ENCODE measurements at places on chromosomes 12 and 14. TPM values are rescaled to one million over a fixed set of nuclear protein-coding genes. Genes with fewer than 3 reads are reported as not detected.

DNA sequence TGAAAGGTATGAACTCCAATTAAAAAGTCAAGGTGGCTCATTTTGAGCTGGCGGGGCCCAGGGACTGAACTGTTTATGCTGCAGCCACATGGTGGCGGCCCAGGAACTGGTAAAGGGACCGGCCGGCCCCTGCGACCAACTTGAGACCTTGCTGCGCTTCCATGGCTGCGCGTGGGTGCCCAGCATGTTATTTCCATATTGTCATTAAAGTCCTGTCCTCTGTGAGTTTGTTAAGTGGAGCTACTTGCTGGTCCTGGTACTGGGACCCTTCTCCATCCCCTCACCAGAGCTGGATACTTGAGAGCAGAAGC lies 62.3 kb downstream of the BEGAIN start:
- no peak overlapping the region for H3K27ac ChIP-seq
- H3K27me3 ChIP-seq: no peaks in the 10 kb centered on the region
- H3K36me3 ChIP-seq: no peaks in the 10 kb centered on the region
- no peak overlapping the region for H3K4me3 ChIP-seq
- peak; percentile 20 for DNase-seq
- no peaks in the 10 kb centered on the region for H3K4me1 ChIP-seq

- DNase-seq: no peak
- peak overlapping the region; percentile 89 for H3K27ac ChIP-seq
- no peaks in the 10 kb centered on the region for H3K27me3 ChIP-seq
- no peaks in the 10 kb centered on the region for H3K36me3 ChIP-seq
- peak overlapping the region; percentile 86 for H3K4me3 ChIP-seq
- peaks cover 15% of the 10 kb centered on the region for H3K4me1 ChIP-seq
Observed at GRCh38 chr12:64611341-64612284, 1.3 kb downstream of the RASSF3 start.

GRCh38 chr12:2772370-2772769 lies 22.4 kb upstream of the FKBP4 start:
- H3K4me3 ChIP-seq: no peak overlapping the region
- H3K27me3 ChIP-seq: peaks cover 78% of the 10 kb centered on the region
- no peaks in the 10 kb centered on the region for H3K4me1 ChIP-seq

DNA sequence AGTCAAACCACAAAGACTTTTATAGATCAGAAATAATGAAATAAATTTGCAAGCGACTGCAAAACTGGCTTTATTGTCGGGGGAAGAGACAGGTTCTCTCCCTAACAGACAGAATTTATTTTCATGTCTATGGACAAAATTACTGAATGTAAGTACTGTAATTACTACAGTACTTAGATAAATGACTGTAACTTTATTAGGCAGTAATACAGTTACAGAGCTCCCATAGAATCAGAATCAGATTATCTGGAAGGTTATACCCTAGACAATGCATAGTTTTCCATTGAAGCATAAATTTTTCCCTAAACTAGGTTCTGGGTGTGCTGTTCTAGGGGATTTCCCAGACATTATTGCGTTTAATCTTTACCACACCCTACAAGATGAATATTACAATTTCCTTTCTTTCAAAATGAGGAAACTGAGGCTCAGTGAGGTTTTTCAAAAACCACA lies 114.2 kb downstream of the C12orf75 start:
- H3K4me3 ChIP-seq: no peak overlapping the region
- H3K4me1 ChIP-seq: peaks cover 19% of the 10 kb centered on the region
- no peaks in the 10 kb centered on the region for H3K27me3 ChIP-seq

GRCh38 chr12:49794811-49795653 lies 33.2 kb downstream of the NCKAP5L start:
- H3K27ac ChIP-seq: no peak overlapping the region
- peaks cover 2% of the 10 kb centered on the region for H3K36me3 ChIP-seq
- H3K27me3 ChIP-seq: no peaks in the 10 kb centered on the region
- no peak for DNase-seq
- H3K4me1 ChIP-seq: peaks cover 3% of the 10 kb centered on the region

- H3K4me1 ChIP-seq: peaks cover 15% of the 10 kb centered on the region
- H3K27ac ChIP-seq: peak overlapping the region; percentile 26
- H3K27me3 ChIP-seq: no peaks in the 10 kb centered on the region
- DNase-seq: no peak
- H3K4me3 ChIP-seq: no peak overlapping the region
Observed at GRCh38 chr12:32285489-32285888, 113.9 kb upstream of the FGD4 start.

- H3K27me3 ChIP-seq: no peaks in the 10 kb centered on the region
- no peak overlapping the region for H3K4me3 ChIP-seq
- H3K36me3 ChIP-seq: peaks cover 24% of the 10 kb centered on the region
Observed at GRCh38 chr14:63901434-63902085, 48.8 kb downstream of the SYNE2 start.

DNA sequence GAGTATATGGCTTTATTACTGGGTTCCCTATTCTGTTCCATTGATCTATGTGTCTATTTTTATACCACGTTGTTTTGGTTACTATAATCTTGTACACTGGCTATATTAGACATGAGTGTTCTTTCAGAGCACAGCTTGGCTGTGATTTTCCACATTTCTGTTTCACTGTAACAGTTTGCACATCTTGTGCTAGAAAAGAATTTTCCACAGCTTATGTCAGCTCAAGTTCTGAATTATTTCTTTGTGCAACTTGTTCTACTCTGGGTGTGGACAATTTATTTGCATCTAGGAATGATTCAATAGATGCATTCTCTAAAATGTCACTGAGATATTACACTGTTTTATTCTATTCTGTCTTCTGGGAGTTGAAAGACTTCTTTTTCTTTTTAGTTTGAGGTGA lies 28.4 kb upstream of the OR5AU1 start:
- no peak for DNase-seq
- H3K27me3 ChIP-seq: no peaks in the 10 kb centered on the region
- no peaks in the 10 kb centered on the region for H3K4me1 ChIP-seq
- H3K4me3 ChIP-seq: no peak overlapping the region
- H3K36me3 ChIP-seq: no peaks in the 10 kb centered on the region
- no peak overlapping the region for H3K27ac ChIP-seq

DNA sequence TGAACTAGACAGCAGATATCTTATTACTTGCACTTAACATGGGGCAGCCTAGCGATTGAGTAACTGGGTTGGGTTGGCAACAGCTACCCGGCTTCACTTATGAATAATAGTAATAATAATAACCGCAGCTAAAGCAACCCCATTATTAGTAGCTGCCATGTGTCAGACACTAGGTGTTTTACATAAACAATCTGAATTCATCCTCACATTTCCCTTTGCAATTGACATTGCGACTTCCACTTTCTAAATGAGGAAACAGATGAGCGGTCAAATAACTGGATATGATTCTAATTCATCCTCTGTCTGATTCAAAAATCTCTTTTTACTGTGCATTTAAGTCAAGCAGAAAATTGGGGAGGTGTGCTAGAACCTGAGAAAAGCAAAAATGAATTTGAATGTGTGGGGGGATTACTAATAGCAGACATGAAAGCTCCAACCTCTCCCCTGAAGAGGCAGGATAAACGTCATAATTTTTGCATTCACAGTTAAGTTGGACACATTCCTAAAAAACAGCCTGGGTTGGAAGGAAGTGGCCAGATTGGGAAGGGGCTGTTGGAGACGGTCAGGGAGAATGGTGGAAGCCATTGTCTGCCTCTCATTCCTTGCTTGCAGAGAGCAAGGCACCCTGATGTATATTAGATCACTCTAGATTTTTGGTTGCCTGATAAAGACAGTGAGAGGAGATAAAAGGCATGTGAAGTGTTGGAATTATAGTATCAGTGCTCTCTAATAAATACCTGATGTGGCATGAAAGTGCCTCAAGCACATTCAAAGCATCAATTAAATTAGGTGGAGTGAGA lies 13.1 kb downstream of the EMP1 start:
- no peak for DNase-seq
- no peaks in the 10 kb centered on the region for H3K36me3 ChIP-seq
- H3K4me1 ChIP-seq: peaks cover 7% of the 10 kb centered on the region
- H3K27me3 ChIP-seq: peaks cover 62% of the 10 kb centered on the region
- H3K4me3 ChIP-seq: no peak overlapping the region

GRCh38 chr14:99190696-99191394 lies 81.2 kb downstream of the BCL11B start:
- H3K27ac ChIP-seq: no peak overlapping the region
- peaks cover 46% of the 10 kb centered on the region for H3K27me3 ChIP-seq
- peaks cover 20% of the 10 kb centered on the region for H3K4me1 ChIP-seq
- H3K36me3 ChIP-seq: peaks cover 1% of the 10 kb centered on the region

- H3K27me3 ChIP-seq: no peaks in the 10 kb centered on the region
- H3K4me1 ChIP-seq: no peaks in the 10 kb centered on the region
- DNase-seq: no peak
- H3K27ac ChIP-seq: no peak overlapping the region
Observed at GRCh38 chr12:44294649-44295048, 458.8 kb downstream of the TMEM117 start.

DNA sequence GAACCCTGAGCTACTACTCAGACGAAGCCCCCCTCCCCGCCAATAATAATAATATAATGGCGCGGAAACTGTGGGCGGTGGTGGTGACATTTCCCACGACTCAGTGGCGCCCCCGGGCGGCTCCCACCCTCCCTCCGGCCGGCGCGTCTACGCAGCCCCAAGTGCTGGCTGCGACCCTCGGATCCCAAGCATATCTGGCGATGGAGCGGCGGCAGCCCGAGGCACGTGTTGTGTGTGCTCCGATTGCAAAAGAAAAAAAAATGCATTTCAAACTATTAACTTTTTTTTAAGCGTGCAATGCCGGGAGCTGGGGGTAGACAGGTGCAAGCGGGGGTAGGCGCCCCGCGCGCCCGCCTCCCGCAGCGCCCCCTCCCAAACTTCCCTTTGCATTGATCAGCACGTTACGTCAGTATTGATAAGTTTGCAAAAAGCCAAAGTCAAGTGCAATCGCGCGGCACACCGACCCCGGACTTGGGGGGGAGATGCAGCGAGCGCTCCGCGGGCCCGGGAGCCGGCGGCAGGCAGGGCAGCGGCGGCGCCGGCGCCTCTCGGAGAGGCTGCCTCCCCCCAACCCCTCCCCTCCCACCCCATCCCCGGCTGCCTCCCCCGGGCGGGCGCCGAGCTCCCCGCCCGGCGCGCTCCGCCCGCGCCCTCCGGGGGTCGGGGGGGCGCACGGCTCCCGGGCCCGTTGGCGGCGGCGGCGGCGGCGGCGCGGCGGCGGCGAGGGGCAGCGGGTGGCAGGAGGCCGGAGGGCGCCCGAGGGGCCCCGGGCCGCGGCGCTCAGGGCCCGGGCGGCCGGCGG lies 113.1 kb upstream of the MYL2 start:
- no peaks in the 10 kb centered on the region for H3K36me3 ChIP-seq
- DNase-seq: peak; percentile 39
- H3K4me3 ChIP-seq: peak overlapping the region; percentile 77
- no peaks in the 10 kb centered on the region for H3K27me3 ChIP-seq
- H3K4me1 ChIP-seq: peaks cover 53% of the 10 kb centered on the region

GRCh38 chr12:40775661-40776060 lies 83.4 kb downstream of the CNTN1 start:
- H3K27ac ChIP-seq: no peak overlapping the region
- H3K27me3 ChIP-seq: no peaks in the 10 kb centered on the region
- no peak for DNase-seq
- no peaks in the 10 kb centered on the region for H3K36me3 ChIP-seq

DNA sequence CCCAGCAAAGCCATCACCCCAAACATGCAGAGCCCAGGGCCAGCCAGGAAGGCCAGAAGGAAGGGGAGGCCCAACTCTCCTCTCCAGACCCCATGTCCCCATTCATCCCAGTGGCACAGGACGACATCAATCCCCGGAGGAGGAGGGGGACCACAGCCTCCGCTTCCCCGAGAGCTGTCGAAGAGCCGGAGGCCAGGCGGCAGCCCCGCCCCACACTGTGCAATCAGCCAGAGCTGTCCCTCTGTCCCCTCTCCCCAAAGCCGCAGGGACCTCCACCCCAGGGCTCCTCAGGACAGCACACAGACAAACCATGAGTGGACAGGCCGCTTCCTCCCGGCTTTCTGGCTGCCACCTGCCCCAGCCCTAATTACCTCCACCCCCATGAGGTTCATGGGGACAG lies 16.8 kb downstream of the RAB35 start:
- no peaks in the 10 kb centered on the region for H3K27me3 ChIP-seq
- peaks cover 2% of the 10 kb centered on the region for H3K36me3 ChIP-seq

GRCh38 chr14:26729851-26730250 lies 132.0 kb upstream of the NOVA1 start:
- no peaks in the 10 kb centered on the region for H3K27me3 ChIP-seq
- no peak overlapping the region for H3K27ac ChIP-seq
- no peak for DNase-seq
- no peaks in the 10 kb centered on the region for H3K4me1 ChIP-seq
- H3K36me3 ChIP-seq: no peaks in the 10 kb centered on the region

DNA sequence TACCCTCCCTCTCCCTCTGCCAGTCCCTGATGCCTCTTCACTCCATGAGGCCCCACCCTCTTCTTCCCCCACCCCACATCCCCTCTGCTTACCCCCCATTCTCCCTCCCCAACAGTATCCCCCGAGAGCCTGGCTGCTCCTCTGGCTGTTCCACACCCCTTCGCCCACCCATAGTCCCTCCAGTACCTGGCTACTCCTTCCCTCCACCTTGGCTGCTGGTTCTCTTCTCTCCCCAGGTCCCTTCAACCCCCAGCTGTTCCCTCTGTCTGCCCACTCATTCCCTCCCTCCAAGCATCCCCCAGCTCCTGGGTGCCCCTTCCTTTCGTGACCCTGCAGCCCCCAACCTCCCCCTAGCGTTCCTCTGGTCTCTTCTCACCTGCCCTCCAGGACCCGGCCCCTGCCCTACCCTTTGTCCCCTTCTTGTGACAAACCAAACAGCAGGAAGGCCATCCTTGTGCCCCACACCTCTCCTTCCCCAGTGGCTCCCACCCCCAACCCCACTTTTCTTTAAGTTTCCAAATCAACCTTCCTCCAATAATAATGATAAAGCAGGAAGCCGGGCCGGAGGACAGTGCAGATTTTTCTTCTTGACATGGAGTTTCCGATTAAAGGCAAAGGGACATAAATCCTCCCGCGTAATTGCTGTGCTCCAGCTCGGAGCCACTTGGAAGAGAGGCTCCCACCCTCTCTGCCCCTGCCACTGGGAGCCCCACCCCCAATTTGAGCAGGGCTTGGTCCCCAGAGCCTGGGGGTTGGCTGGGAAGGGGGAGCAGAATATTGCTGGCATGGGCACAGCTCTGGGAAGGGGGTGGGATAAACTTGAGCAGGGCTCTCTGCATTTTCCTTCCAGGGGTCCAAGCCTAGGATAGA lies 40.0 kb downstream of the SMUG1 start:
- H3K27me3 ChIP-seq: peaks cover 12% of the 10 kb centered on the region
- peaks cover 10% of the 10 kb centered on the region for H3K4me1 ChIP-seq
- H3K4me3 ChIP-seq: no peak overlapping the region
- DNase-seq: no peak
- no peak overlapping the region for H3K27ac ChIP-seq
- H3K36me3 ChIP-seq: peaks cover 7% of the 10 kb centered on the region

Gene RPS6KL1
- 3.5 TPM for total RNA-seq

Gene DIO2
- total RNA-seq: 0.75 TPM

Gene HHIPL1
- 0.65 TPM for total RNA-seq

Gene HOXC11
- not detected for total RNA-seq

Gene ADAMTS20
- 0.33 TPM for total RNA-seq

Gene FOXG1
- total RNA-seq: 1.2 TPM

Gene SLC2A14
- 14.5 TPM for total RNA-seq

Gene TRIM9
- total RNA-seq: 1.7 TPM

Gene KCNA5
- 0.72 TPM for total RNA-seq

Gene CCDC59
- 37.5 TPM for total RNA-seq

Gene DEPDC4
- total RNA-seq: 4.3 TPM

Gene RALGAPA1
- total RNA-seq: 58.7 TPM

Gene ZC3H10
- 12.0 TPM for total RNA-seq
